ENCODE measurements at places on chromosomes 5 and 9. TPM values are rescaled to one million over a fixed set of nuclear protein-coding genes. Genes with fewer than 3 reads are reported as not detected.

The COL15A1 gene
- 11.2 TPM for total RNA-seq

The HTR4 gene
- 17.3 TPM for total RNA-seq

The PCDHGC5 gene
- 2.6 TPM for total RNA-seq

The MEIKIN gene
- not detected for total RNA-seq

The SPOCK1 gene
- 55.5 TPM for total RNA-seq

The CCNJL gene
- 32.7 TPM for total RNA-seq

The FBP2 gene
- total RNA-seq: not detected

The IFNA7 gene
- not detected for total RNA-seq

The CD274 gene
- total RNA-seq: 3.4 TPM

The CDH12 gene
- 0.14 TPM for total RNA-seq

The TBCA gene
- 79.7 TPM for total RNA-seq

DNA sequence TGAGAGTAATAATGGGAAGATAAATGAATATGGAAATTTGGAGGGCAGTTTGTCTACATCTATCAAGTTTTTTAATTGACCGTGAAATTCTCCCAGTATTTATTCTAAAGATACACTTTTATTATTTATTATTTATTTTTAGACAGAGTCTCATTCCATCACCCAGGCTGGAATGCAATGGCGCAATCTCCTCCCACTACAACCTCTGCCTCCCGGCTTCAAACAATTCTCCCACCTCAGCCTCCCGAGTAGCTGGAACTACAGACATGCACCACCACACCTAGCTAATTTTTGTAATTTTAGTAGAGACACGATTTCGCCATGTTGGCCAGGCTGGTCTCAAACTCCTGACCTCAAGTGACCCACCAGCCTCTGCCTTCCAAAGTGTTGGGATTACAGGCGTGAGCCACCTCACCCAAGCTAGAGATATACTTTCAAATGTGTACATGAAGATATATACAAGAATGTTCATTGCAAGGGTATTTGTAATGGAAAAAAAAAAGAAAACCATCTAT lies 97.7 kb upstream of the SLC12A2 start:
- no peak for DNase-seq

DNA sequence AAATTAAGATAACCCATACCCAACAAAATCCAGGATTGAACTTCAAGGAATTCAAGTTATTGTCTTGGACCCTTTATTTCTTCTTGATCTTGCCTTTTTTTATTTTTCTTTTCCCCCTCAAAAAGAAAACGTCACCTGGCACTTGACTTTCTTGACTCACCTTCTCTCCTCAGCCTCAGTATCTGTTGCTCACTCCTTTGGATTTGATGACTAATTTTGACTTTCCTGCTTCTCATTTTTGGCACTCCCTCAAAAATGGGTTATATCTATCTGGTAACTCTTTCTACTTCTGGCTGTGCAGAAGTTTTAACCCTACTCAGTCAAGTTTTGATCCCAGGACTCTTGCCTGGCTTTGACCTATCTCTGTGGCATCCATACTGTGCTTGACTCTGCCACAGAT lies 66.6 kb upstream of the SPATA31D4 start:
- DNase-seq: no peak

- DNase-seq: no peak
Measured at GRCh38 chr5:32512926-32513325, 68.4 kb upstream of the ZFR start.

GRCh38 chr9:82797534-82797933 lies 265.4 kb downstream of the RASEF start:
- peak; percentile 48 for DNase-seq

DNA sequence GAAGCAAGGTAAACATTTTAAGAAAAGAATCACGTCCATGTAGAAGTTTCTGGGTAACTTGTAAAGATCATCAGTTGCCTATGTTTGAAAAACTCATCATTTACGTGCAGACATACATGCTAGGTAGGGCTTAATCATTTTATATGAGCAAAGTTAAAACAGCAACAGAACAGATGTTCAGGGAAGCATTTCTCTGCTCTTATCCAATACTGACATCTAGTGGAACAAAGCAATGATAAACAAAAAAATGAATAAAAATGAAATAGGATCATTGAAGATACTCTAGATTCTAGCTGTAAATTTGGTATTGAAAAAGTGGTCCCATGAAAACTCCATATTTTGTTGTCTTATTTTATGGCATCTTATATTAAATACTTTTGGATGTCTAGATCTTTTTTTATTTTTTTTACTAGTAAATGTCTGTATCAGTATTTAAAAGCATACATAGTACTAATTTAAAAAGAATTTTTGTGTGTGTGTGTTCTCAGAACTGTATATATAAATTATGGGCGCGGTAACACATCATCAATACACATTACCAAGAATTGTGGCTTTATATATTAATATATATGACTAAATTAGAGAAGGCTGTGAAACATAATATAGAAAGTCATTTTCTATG lies 1050.2 kb downstream of the CDH12 start:
- no peak for DNase-seq

DNA sequence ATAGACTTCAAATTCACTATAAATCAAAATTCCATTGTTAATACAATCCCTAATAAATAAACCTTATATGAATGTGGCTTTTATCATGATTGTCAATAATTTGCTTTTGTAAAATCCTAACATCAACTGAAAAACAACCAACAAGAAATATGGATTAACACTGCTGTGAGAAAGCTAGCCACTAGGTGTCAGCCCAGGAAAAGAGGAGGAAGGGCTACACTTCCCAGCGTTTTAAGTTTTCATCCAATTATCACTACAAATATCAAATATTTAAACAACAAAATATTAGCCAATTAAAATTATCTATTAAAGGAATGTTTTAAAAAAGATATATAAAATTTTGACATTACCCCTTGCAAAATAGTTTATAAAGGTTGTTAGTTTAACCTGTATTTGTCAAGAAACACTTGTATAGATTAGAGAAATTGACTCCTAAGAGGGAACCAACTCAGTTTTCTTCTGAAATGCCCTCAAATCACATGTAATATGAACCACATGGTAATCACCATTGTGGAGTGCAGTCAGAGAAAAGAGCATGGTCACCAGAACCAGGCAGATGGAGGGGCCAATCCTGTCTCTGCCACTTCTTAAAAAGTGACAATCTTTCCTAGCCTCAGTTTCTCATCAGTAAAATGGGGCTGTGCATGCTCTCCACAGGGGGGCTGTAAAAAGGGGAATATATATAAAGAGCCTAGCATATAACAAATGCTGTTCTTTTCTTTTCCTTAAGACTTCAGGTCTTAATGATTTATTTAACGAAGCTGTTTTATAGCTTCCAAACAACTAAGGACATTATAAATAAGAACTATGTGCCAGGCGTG lies 188.2 kb downstream of the CRB2 start:
- DNase-seq: no peak

- DNase-seq: no peak
Measured at GRCh38 chr5:45037927-45038326, 229.2 kb downstream of the MRPS30 start.

DNA sequence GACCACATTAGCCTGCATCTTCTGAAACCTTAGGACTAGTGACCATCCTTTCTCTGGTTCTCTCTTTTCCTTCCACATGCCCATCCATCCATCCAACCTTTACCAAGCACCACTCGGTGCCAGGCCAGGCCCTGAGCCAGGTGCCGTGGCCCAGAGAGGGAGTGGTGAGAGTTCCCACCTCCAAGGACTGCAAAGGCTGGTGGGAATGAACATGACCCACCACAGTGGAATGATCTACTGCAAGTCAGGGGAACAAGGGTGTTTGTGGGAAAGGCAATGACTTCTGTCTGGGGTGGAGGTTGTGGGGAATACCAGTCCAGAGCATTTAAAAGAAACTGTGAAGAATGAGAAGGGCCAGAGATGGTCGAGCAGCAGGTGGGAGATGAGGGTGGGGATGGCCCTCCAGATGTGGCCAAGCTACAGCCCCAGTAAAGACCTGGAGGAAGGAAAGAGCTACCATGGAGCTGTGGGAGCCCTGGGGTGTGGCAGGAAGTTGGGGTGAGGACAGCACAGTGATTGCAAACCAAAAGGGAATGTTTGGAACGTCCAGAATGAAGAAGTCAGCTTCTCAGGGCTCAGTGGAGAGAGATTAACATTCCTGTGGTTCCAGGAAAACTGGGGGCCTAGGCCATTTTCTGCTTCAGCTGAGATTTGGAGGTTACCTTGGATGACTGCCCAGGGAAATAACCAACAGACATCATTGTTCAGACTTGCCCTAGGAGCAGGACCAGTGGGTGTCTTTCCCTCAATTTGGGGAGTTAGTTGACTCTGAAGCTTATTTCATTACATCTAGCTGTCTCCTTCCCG lies 30.7 kb upstream of the CORO2A start:
- no peak for DNase-seq

GRCh38 chr5:21806943-21807342 lies 1046.2 kb downstream of the CDH12 start:
- DNase-seq: no peak

GRCh38 chr9:110785166-110785565 lies 116.6 kb downstream of the MUSK start:
- DNase-seq: no peak

- no peak for DNase-seq
Measured at GRCh38 chr9:116929621-116930020, 242.5 kb downstream of the TRIM32 start.

DNA sequence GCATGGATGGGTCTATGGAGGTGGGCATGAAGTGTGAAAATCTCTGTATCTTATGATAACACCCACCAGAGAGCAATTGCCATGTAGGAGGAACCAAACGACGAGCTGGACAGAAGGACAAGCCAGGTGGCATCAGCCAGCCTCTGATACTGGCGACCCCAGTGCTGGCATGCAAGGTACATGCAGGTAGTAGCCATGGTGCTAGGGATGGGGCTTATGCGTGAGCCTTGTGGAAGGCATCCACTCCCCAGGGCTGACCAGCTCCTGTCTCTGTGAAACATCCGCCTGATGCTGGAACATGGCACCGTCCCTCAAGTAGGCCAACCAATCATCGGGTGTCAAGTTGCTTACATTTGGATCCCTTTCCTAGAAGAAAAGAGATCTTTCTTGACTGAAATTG lies 412.9 kb downstream of the GADD45G start:
- DNase-seq: no peak

DNA sequence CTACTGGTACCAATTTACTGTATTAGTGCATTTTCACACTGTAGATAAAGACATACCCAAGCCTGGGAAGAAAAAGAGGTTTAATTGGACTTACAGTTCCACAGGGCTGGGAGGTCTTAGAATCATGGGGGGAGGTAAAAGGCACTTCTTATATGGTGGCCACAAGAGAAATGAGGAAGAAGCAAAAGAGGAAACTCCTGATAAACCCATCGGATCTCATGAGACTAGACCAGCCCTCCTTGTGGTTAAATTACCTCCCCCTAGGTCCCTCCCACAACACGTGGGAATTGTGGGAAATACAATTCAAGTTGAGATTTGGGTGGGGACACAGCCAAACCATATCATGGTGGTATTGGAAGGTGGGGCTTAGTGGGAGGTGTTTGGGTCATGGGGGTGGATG lies 56.5 kb upstream of the SPDL1 start:
- DNase-seq: no peak

DNA sequence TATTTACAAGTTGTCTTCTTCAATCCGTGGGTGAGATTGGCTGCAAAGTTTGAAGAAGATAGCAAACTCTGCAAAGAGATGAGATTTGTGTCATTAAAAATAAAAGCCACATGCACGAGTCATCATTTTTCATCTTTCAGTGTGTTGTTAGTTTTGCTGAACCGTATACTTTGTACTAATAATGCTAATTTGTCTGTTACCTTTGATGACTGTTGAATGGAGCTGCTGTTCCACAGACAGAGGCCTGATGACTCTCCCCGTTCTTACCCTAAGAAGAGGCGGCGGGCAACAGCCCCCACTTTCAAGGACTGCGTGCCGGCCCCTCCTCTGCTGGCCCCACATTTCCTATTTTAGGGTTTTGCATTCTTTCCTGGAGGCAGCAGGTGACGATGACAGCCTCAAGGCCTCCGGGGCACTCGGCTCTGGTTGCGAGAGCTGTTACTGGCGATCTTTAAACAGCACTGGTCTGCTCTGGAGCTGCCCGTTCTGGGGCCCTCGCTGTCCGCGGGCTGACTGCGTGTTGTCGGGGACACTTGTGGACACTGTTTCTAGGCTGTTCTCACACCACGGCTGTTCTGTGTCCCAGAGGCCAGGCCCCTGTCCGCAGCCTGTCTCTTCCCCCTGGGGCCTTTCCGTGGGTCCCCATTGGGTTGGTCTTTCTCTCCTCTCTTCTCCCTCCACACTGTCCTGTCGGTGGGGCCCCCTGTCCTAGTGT lies 35.1 kb downstream of the NDUFS6 start:
- no peak for DNase-seq

GRCh38 chr9:27059907-27060306 lies 49.1 kb upstream of the TEK start:
- DNase-seq: peak; percentile 10

DNA sequence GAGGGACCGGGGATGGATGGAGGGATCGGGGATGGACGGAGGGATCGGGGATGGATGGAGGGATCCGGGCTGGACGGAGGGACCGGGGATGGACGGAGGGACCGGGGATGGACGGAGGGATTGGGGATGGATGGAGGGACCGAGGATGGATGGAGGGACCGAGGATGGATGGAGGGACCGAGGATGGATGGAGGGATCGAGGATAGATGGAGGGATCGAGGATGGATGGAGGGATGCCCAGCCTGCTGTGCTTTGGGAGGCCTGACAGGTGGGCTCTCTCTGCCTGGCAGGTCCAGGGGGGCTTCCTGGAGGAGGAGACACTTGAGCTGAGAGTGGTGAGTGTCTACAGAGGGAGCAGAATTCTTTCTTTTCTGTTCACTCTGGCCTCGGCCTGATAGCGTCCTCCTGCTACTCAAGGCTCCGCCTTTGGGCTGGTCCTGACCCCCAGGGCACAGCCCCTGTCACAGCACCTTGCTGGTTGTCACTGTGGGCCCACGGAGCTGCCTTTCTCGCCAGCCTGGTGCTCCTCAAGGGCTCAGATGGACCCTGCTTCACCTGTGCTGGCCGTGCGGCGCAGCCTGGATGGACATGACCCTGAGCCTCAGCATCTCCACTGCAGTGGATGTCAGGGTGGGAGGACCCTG lies 42.2 kb upstream of the RNF130 start:
- DNase-seq: no peak

DNA sequence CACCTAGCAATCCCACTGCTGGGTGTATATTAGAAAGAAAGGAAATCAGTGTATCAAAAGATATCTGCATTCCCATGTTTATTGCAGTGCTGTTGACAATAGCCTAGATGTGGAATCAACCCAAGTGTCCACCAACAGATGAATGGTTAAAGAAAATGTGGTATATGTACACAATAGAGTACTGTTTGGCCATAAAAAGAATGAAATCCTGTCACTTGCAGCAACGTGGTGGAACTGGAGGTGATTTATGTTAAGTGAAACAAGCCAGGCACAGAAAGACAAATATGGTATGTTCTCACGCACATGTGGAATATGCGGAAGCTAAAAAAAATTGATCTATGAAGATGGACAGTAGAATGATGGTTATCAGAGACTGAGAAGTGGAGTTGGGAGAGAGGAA lies 221.6 kb upstream of the DAP start:
- no peak for DNase-seq

DNA sequence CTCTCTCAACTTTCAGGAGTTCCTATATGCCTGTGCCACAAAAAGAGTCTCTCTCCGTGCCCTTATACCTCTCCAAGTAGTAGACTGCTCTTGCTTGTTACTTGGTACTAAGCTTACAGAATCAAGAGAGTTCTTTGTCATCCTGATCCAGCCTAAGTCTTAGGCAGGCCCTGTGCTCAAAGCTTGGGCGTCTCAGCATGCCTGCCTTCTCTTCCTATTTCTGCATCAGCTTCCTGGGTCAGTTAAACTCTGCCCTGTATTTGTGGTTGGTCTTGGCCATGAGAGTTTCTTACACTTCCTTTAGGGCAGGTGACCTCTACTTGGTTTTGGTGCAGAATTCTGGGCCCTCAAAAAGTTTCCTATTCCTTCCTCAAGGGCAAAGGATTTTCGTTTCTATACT lies 33.0 kb upstream of the UGCG start:
- no peak for DNase-seq
